ENCODE measurements at places on chromosomes 2 and 18.

GRCh38 chr2:209473930-209474419 is 50.1 kb downstream of the MAP2 start:
- DNase-seq = no peak

GRCh38 chr2:106053116-106053515 is 141.0 kb downstream of the UXS1 start:
- DNase-seq = no peak

DNA sequence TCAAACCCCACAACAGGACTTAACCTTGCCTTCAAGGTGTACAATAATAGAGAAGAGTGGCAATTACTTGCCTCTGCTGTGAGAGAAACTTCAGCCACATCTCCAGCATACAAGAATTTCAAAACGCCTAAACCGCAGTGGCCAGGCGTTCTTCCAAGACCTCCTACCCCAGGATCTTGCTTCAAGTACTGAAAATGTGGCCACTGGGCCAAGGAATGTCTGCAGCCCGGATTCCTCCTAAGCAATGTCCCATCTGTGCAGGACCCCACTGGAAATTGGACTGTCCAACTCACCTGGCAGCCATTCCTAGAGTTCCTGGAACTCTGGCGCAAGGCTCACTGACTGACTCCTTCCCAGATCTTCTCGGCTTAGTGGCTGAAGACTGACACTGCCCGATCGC is 2.8 kb upstream of the CYB5A start:
- no peak for DNase-seq

DNA sequence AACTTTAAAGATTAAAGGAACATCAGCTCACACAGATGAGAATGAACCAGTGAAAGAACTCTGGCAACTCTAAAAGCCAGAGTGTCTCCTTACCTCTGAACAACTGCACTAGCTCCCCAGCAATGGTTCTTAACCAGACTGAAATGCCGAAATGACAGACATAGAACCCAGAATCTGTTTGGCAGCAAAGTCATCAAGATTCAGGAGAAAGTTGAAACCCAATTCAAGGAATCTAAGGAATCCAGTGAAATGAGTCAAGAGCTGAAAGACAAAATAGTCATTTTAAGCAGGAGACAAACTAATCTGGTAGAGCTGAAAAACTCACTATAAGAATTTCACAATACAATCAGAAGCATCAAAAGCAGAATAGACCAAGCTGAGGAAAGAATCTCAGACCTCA is 72.0 kb downstream of the STRADB start:
- DNase-seq = no peak

DNA sequence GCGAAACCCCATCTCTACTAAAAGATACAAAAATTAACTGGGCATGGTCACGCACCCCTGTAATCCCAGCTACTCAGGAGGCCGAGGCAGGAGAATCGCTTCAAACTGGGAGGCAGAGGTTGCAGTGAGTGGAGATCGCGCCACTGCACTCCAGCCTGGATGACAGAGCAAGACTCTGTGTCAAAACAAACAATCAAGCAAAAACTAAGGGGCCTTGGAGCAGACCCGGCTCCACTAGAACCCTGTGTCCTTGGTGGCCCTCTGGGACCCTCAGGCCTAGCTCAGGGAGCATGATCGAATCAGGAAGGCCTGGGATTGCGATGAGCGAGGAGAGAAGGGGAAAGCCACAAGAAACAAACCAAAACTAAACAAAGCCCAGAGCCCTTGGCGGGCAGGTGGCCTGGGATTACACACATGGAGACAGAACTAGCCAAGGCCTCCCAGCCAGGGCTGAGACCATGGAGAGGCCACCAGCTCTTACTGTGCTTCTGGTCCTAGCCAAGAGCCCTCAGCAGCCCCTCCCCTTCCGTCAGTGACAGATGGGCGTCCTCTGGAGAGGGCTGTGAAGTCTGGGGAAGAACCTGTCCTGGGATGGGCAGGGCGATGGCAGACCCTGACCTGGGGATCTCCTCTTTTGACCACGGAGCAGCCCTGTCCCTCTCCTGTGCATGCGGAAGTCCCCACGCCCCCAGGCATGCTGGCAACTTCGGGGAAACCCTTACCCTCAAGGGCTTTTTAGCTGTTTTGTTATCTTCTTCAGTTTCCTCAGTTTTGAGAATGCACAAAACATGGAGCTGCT is 27.4 kb upstream of the CATIP start:
- no peak for DNase-seq

GRCh38 chr2:128817171-128817570 is 498.5 kb upstream of the HS6ST1 start:
- DNase-seq = no peak

GRCh38 chr2:84938194-84938879 is 32.6 kb upstream of the KCMF1 start:
- DNase-seq = peak; percentile 71

- DNase-seq = no peak
Measured at GRCh38 chr2:96716388-96716787, 23.5 kb downstream of the LMAN2L start.

GRCh38 chr2:217313386-217313785 is 453.5 kb upstream of the TNP1 start:
- DNase-seq = no peak

DNA sequence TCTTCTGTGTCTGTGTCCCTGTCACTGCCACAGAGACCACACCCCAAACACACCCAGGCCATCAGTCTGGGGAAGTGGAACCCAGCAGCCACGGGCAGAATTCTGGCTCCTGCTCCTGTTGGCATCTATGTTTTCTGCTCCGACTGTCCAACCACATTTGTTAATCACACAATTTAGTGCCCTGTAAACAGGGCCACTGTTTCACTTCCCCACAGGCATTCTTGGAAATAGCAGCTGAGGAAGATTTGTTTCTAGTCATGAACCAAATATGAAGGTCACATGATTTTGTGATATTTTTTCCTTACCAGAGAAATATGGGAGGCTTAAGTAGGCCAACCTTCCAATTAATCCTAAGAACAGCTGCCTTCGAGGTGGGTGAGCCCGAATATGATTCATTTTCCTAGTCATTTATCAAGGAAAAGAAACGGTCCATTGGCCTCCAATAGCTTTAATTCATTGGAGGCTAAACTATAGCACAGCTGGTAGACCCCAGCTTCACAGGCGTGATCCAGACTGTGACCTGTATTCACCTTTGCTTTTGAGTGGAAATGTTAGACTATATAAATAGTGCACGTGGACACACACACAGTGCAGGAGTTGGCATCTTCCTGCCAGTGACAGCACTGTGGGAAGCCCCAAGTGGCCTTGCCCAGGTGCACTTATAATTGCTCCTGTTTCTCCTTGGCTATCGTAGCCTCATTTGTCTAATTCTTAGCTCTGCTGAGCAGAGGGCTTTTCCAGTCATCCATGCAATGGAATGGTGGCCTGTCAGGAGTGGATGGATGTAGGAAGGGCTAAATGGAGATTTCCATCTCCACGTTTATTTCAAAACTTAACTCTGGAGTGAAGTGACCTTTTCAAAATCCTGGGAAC is 267.9 kb downstream of the LPIN1 start:
- no peak for DNase-seq

DNA sequence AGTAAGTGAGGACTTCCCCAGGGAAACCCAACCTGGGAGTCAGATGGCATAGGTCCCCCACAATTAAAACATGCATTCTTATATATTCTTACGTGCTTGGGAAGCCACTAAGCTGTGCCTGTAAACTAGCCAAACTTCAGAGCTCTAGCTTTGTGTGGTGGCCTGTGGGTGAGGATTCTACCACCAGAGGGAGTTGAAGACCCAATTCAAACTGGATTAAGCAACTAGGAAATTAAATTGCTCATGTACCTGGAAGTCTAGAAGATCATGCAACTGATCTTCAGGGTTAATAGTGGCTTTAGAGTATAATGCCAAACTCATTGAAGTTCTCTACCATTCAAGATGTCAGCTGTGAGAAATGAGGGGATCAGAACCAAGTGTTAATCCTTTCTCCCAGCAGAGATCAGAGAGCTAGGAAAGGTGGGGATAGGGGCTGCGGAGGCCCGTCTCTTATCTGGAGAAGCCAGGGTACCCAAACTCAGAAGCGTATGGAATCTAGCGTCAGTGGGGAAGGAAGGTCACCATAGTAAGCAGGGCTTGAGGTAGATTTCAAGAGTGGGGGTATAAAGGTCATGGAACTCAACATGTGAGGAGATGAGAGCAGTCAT is 53.2 kb upstream of the CCDC85A start:
- DNase-seq = no peak
